AG10803 (cell line): ENCODE measurements at places on chromosomes 5 and 9.
A peak's percentile ranks its signal among the peaks of the same experiment; 100 is the strongest.

DNA sequence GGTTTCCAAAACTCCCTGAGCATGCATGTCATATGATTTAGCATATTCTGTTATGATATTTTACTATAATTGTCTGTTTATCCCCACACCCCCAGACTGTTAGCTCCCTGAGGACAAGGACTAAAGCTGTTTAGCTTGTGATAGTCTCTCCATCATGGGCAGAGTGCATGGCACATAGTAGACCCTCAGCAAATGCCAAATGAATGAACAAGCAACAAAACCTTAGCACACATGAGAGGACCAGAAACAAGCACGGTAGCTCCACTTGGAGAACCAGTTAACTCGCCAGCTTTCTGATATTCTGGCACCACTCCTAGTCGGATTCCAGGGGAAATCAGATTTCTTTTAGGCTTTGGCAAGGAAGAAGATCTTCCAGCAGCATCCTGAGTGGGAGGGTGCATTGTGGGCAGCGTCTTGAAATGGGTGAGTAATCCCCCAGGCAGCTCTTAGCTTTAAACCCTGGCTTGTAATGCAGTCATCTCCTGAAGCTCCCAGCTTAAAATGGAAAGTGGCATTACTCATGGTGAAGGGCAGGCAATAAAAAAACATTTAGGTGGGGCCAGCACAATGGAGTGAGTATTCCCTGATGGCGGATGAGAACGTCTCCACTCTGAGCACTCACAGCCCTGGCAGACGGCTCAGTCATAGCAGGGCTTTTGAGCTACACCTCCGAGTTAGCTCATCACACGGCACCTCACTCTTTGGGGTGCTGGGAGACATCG lies 41.1 kb downstream of the FGF1 start:
- peak; percentile 100 for DNase-seq

DNA sequence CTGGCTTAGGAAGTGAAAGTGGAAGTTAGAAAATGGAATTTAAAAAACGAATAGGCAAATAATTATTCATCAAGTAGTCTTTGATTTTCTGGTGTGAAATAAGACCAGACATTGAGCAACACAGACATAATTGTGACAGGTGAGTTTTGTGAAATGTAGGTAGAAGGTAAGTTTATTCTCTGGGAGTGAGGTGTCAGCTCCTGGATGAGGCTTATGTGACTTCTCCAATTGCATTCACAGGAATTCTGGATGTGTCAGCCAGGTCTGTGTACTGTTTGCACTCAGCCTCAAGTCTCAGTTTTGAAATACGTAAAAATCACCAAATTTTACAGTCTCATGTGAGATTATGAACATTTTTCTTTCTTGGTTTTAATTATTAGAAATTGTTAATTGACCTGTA lies 537.6 kb downstream of the CETN3 start:
- no peak for DNase-seq

DNA sequence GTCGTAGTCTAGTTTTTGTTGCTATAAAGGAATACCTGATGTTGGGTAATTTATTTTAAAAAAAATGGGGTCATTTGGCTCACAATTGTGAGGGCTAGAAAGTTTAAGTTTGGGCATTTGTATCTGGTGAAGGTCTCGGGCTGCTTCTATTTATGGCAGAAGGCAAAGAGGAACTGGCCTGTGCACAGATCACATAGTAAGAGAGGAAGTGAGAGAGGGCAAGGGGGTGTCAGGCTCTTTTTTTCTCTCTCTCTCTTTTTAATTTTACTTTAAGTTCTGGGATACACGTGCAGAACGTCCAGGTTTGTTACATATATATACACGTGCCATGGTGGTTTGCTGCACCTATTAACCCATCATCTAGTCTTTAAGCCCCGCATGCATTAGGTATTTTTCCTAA lies 453.3 kb downstream of the DIRAS2 start:
- no peak for DNase-seq

GRCh38 chr5:161311146-161311708 lies 235.3 kb downstream of the GABRB2 start:
- DNase-seq: no peak

DNA sequence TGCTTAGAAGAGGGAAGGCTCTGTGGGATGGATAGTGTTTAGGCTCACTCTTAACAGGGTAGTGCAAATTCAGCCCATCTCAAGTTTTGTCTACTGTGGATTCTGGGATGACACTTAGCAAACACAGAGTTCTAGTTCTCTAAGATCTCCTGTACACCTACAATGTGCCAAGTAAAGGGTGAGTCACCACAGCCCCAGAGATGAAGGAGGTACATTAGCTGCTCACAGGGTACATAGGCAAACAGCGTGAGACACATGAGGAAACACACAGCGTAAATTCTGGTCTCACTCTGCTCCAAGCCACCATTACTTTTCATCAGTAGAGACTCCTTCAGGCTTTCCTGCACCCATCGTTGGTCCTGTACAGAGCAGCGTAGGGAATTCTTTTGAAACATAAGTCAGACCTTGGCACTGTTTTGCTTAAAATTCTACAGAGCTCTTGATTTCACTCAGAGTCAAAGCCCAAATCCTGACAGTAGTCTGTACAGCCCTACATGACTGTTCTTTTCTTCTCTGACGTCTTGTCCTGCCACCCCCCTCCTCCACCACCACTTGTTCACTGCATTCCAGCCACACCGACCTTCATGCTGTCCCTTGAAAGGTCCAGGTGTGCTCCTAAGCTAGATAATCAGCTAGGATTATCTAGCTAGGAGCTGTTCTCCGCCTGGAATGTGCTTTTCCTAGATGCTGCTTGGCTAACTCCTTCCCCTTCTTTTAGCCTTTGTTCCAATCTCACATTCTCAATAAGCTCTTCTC lies 8.7 kb downstream of the ASTN2 start:
- no peak for DNase-seq

GRCh38 chr5:69184621-69185020 lies 4.8 kb upstream of the CENPH start:
- no peak for DNase-seq
